ENCODE measurements at places on chromosomes 6 and 20.

- DNase-seq, result no peak
Measured at GRCh38 chr20:40942775-40943174, 85.8 kb upstream of the TOP1 start.

DNA sequence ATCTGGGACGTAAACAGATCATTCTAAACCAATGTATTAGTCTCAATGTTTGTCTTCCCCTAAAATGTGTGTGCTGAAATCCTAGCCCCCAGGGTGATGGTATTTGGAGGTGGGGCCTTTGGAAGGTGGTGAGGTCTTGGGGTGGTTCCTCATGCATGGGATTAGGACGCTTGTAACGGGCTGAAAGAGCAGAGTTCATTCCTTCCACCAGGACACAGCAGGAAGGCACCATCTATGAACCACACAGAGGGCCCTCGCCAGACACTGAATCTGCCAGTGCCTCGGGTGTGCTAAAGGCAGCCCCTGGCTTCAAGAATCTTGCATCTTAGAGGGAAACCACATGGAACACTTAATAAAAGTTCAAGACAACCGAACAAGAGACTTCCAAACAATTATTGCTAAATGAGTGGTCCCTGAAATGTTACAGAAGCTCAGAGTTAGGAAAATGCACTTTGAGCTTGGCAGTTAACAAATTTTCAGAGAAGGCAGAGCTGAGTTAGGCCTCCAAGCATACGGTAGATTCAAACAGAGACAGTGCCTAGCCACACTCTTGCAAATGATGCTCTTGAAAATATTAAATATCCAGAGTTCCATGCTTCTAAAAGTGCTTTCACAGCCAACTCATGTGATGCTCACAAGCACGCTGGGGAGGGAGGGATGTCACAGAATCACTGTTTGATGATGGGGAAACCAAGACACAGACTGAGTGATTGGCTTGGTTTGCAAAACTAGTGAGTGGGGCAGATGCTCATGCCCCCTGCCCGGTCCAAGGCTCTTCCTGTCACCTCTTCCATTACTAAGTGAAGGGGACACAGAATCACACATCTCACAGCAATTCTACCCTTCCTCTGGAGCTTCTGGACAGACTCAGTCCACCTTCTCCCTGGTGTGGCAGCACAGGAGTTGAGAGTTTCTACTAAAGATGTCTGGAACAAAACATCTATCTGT lies 27.4 kb downstream of the TBC1D7 start:
- DNase-seq, result no peak

DNA sequence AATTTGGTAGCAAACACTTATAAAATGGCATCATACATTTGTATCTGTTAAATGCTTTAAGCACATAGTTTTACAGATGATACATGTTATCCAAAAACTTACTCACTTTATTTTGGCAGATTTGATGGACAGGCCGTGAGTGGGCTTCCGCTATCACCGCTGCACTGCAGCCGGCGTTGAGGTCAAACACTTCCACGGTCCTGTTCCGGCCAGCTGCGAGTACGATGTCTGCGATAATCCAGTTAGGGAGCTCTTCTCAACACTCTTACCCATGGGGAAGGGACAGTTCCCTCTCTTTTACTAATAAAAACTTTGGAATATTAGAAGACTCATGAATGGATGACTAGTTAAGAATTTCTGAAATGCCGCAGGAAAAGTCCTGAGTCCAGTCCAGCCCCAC lies 69.0 kb downstream of the WDR27 start:
- DNase-seq, result no peak

DNA sequence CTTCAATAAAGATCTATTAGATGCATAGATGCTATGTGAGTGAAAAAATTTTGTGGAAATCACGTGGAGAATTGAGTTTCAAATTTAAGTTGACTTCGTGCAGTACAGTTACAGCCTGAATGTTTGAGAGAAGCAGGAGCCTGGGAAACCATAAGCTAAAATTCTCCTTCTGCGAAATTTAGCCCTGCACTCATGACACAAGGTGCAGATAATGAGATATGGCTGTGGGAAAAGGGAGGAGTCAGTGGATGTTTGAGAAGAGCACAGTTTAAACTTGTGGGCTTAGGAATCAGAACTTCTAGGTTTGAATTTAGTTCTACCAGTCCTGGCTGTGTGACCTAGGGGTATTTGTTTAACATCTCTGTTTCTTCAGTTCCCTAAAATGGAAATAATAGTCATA lies 32.1 kb upstream of the SIRPG start:
- DNase-seq, result no peak

DNA sequence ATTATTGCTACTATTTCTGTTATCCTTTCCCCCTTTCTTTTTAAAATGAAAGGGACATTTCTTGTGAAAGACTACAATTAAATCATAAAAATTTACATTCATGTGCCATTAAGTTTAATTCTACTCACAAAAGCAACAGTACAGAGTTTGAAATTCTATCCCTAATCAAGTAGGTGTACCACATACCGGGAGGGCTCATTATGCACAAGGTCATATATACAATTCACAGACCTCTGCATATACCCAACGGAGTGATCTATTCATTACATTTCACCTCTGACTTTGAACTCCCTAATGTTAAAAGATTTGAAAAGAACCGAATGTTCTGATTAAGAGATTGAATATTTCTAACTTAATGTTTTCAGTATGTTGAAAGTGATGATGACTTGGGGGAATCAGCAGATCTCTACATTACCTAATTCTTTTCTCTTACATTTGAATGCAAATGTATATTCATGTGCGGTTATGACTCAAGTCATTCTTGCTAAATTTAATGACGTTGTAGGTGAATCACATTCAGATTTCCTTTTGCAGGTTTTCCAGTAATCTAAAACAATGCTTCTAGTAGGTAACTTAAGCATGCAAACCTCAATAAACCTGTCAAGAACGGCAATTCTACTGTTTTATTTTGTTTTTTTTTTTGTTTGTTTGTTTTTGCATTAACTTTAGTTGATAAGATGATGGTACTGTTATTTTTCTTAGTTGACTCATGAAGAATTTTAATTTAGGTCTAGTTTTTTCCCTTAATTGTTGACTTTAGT lies 7.3 kb downstream of the EYA4 start:
- DNase-seq, result no peak

DNA sequence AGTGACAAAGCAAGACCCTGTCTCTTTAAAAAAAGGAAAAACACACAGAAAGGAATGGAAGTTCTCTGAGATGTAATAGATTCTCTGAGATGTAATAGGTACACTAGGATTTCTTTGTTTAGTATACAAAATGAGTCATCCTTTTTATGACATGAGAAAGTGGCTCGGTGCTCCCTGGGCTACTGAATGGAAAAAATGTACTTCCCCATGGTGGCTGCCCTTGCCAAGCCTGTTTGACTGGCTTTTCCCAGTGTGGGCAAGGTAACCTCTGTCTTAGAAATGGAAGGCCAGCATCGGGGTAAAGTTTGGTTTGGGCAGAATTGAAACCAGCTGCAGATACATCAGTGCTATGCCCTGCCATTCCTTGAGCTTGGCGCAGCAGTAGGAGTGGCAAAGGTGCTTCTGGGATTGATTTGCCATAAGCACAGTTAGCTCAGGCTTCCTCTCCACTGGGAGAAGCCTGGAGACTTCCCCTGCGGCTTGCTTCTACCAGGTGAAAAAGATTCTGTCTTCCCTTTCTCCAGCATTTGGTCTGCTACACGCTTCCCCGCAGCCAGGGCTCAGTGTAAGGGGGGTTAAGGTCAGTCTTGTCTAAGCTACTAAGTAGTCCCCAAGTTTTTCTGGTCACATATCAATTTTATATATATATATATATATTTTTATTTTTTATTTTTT lies 24.5 kb downstream of the ARFGEF2 start:
- DNase-seq, result no peak

DNA sequence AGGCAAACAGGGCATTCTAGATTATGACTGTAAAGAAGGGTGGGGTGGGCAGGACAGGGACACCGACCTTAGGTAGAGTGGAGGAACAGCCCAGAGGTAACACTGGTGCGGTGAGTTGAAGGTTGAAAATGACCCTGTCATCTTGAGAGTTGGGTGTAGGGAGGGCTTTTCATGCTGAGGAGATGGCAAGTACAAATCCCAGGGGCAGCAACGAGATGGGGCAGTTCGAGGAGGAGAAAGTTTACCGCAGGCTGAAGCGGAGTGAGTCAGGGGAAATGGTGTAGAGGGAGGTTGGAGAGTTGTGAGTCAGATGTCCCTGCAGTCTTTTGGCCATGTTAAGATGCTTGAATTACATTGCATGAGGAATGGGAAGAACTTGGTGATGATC lies 101.1 kb downstream of the HIVEP1 start:
- DNase-seq, result peak; percentile 10

DNA sequence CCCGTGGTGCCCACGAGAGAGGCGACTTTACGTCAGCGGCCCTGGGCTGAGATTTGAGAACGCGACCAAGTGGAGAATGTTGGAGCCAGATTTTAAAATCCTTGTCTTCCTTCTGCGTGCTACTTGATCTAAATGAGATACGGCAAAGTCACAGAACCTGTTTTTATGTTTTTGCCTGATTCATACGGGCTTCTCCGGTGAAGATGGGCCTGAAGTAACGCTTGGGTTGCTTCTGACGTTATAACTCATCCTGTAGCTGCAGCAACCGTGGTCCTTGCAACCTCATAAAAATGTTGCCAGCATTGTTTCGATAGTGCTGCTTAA lies 462 bp upstream of the SLC35B3 start:
- no peak for DNase-seq

DNA sequence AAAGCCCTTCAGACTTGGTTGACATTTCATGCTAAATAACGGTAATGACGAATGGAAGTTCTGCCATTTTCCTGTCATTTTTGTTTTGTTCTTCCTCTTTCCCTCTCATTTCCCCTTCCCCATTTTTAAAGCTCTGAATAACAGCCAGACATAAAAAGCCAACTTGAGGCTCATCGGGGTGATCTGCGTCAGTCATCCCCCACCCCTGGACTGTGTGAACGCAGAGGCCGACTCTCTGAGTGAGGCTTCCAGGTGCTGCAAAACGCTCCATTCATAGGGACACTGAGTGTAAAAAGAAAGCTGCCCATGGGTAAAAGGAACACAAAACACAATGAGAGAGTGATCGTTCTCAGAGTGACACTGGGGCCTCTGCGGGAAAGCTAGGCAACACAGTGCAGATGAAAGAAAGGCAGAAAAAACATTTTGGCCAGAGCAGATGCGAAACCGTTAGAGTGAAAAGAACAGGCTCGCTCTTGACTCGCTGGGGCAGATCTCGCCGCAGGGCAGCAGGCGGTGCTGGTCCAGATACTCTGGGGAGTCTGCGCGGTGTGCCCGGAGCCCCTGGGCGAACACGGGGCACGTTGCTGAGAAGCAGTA lies 684.8 kb downstream of the QKI start:
- no peak for DNase-seq

DNA sequence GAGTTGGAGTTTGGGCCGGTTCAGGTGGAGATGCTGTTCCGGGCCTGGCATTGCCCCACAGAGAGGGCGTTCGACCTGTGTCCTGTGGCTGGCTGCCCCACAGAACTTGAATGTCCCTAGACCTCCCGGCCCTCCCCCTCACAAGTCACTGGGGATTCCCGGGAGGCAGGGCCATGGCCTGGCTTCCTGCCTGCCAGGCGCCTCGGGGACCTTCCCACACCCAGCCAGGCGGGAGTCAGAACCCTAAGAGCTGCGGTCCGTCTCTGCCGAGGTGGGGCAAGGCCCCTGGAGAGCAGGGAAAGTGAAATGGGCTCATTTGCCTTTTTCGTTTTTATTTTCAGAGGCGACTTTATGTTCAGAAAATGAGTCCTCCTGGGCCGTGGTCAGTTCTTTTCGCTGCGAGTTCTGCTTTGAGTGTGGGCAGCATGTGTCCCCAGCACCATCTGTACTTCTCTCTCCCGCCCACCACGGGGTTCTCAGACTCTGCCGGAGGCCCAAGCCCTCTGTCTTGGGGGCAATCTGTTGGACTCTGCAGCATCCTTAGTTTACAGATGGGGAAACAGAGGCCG lies 8.5 kb downstream of the RBM38 start:
- peak; percentile 37 for DNase-seq

DNA sequence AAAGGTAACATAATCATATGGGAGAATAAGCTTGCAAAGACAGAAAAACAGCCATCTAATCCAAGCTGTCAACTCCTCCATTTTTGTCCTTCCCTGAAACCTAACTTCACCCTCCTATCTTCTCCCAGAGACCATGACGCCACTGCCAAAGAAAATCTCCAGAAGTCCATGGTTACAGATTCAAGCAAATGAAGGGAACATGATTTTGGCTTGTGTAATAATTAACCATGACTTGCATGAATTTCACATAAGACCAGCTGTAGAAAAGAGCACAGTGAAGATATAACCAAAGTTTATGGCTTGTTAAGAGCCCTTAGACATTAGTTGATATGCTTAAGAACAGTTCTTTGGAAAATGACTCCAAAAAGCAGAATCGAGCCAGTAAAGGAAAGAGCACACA lies 342.1 kb upstream of the NRSN1 start:
- no peak for DNase-seq

DNA sequence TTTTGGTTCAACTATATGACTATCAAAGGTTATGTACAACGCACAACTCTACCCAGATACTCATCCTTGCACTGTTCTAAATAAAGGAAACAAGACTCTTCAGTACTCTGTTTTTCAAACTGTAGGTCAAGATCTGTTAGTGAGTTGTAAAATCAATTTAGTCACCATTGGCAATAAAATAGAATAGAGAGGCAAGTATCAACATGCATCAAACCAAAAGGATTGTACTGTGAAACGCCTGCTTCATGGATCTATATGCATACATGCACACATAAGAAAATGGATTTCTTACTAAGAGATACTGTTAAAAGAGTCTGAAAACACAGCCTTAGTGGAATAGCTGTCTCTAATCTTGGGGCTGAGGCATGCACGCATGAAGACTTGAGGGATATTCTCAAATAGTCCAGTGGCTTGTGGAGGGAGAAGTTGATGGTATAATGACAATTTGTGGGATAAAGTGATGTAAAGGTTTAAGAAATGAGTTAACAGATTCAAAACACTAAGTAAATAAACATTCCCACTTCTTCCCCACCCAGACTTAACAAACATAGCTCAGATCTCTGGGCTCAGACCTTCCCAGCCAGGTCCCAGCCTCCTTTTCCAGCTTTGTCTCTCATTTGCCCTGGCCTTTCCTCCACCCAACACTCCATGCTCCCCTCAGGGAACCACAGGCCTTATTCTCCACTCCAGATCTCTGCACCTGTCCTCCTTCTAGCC lies 10.7 kb upstream of the LZTS3 start:
- DNase-seq, result no peak

GRCh38 chr6:156345700-156346099 lies 431.5 kb upstream of the ARID1B start:
- DNase-seq, result no peak

DNA sequence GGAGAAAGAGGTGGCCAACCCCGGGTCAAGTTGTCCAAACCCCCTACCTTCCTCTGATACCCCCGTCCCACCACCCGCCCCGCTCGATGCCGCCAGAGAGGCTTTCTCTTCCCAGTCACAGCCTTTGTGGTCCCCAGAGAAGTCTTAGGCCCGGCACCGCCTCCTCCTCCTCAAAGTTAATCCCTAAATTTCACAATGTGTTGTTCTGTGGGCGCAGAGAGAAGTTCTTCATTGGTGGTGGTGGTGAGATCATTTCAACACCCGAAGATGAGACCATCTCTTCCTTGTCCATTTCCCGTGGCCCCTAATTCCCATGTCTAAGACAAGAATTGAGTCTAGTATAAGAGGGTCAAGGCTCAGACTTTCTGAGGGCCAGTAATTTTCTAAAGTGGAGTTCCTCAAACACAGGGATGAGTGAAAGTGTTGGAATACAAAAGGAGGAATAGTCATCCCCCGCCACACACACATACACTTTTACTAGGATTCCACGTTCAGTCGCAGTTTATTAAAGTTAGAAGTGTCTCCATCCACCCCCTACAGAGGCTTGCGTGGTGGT lies 10.4 kb downstream of the TRIM31 start:
- no peak for DNase-seq
